ENCODE measurements at places on chromosomes 5 and 9.
A peak's percentile ranks its signal among the peaks of the same experiment; 100 is the strongest.

DNA sequence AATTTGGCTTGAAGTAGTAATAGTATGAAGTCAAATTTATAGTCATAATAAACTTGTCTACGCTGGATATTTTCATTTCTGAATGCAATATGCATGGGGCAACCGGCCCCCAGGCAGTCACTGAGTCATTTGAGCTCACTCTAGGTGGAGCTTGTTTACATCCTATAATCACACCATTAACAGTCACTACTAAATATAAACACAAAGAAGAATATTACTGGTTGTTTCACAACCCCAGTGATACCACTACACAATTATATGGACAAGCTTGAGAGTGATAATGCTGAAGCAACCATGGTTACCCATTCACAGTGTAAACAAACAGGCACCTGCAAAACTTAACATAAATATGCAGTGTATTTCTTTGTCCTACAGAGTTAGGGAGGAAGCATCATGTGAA, 68.7 kb downstream of the MARCHF3 start:
- no peak for DNase-seq

- no peak for DNase-seq
Observed at GRCh38 chr5:62718324-62718723, 139.7 kb downstream of the LRRC70 start.

DNA sequence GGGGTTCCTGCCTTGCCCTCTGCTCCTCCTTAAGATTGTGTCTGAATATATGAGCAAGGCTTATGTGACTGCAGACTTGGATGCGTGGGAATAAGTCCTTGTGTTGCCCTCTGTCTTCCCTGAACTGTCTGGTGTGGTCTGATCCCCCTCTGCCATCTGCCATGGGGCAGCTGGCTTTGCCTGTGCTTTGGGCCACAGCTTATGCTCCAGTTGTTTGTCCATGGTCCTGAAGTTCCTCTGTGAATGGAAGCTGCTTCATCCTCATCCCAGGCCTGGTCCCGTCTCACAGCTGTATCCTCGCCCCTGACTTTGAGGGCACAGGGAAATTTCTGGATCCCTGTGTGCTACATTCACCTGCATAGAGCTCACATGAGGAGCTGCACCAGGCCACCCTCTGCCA, 14.7 kb downstream of the IL31RA start:
- no peak for DNase-seq

- no peak for DNase-seq
Observed at GRCh38 chr5:55063899-55064298, 38.5 kb upstream of the GZMA start.

DNA sequence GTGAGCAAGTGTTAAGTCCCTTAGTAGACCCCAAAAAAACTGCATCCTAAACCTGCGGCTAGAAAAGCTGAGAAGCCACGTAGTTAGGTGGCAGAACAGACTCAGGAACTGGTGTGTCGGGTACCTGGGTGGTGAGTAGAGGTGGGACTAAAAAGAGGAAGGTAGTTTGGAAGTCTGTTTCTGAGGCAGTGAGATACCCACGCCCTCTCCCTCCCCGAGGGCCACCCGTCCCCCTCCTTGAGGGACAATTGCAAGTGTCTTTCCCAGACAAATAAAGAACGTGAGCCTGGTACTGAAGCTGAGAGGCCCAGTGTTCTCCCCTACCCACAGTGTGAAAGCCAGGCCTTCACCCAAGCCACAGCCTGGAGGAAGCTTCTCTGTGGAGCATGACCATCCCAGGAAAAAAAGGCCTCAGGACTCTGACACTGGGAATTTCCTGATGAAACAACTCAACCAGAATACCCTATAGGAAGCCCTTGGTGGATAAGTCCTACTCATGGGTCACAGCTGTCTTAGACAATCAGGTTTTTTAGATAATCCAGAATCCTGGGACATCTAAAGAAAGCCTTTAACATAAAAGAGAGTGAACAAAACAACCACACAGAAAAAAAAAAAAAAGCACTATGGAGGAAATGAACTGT, 7.0 kb upstream of the CD74 start:
- no peak for DNase-seq

DNA sequence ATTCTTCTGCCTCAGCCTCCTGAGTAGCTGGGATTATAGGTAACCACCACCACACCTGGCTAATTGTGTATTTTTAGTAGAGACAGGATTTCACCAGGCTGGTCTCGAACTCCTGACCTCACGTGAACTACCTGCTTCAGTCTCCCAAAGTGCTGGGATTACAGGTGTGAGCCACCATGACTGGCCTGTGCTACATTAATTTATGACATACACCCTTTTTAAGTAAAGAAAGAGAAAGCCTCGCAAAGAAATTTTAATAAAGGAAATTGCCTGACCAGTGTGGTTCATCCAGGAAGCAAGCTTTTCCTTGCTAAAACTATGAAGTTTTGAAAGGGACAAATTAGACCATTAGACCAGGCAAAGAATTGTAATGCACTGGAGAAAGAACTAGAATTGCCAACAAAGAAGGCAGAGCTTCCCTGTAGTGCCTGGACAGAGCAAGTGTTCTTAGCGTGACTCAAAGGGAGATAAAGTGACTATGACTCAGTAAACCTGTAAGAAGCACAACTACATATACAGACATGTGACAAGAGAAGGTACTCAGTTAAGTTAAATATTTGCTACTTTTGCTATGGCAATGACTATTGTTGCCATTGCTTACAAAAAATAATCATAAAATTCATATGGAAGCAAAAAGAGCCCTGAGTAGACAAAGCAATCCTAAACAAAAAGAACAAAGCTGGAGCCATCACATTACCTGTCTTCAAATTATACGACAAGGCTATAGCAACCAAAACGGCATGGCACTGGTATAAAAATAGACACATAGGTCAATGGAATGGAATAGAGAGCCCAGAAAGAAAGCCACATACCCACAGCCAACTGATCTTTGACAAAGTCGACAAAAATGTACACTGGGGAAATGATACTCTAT, 54.6 kb downstream of the FYB1 start:
- peak; percentile 84 for DNase-seq

DNA sequence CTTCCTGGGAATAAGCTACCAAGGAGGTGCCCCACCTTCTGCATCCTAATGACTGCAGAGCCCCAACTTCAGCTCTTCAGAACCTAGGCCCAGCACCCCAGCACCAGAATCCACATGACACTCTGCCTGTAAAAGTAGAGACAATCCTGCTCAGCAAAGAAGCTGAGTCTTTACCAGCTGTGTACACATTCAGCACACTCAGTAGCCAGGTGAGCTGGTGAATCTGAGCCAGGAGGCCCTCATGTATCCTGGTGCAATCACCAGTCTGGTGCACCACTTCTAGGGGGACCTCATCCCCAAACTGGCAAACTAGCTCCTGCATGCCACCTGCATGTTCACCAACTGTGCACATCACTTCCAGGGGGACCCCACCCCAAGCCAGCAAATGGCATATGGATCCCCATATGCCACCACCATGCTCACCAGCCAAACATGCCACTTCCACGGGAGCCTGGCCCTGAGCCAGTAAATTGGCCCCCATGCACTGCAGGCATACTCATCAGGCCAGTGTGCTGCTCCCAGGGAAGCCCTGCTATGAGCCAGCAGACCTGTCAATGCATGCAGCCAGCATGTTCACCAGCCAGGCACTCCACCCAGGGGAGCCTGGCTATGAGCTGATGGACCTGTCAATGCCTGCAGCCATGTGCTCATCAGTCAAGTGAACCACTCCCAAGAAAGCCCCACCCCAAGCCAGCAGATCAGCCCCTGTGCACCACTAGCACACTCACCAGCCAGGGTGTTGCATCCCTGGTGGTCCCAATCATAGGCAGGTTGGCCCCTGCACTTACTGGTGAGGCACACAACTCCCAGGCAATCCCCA, 15.6 kb upstream of the BTNL9 start:
- DNase-seq = no peak

GRCh38 chr9:75953218-75953617, 62.7 kb downstream of the PCSK5 start:
- no peak for DNase-seq

GRCh38 chr5:140673187-140673976, at the start of gene DND1:
Gene DND1, minus strand, starts transcription at chr5:140673576. Its CDS starts 34 bp downstream, at chr5:140673542.
- no peak for DNase-seq

GRCh38 chr5:178372142-178372571, 139.6 kb upstream of the PHYKPL start:
- no peak for DNase-seq

GRCh38 chr5:146428658-146429057, 18.5 kb upstream of the TCERG1 start:
- no peak for DNase-seq

GRCh38 chr5:168174376-168174775, 117.1 kb upstream of the WWC1 start:
- no peak for DNase-seq

GRCh38 chr5:132827943-132828673, 2.3 kb downstream of the SHROOM1 start:
- no peak for DNase-seq

- no peak for DNase-seq
Observed at GRCh38 chr9:7320139-7320538, 479.4 kb downstream of the DMAC1 start.

GRCh38 chr5:170903075-170903474, 41.3 kb downstream of the RANBP17 start:
- no peak for DNase-seq

DNA sequence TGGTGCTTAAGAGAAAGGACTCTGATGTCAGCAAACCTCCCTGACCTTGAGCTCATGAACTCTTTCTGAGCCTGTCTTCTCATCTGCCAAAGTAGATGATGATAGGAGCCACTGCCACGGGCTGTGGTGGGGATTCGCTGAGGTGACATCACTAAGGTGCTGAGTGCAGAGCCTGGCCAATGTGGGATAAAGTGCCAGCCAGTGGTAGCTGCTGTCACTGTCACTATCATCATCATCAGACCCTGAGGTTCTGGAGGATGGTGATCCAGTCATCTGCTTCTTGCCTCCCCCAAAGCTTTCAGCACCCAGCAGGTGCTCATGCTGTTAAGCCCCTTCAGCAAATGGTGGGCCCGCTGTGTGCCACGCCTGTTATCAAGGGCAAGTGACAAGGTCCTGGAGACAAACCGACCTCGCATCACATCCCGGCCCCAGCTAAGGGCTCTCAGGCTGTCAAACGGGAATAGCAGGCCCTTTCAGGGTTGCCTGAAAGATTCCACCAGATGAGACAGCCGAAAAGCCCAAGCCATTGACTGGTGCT, 6.4 kb downstream of the FPGS start:
- DNase-seq = no peak

- no peak for DNase-seq
Observed at GRCh38 chr5:58246461-58246944, 213.4 kb downstream of the PLK2 start.

DNA sequence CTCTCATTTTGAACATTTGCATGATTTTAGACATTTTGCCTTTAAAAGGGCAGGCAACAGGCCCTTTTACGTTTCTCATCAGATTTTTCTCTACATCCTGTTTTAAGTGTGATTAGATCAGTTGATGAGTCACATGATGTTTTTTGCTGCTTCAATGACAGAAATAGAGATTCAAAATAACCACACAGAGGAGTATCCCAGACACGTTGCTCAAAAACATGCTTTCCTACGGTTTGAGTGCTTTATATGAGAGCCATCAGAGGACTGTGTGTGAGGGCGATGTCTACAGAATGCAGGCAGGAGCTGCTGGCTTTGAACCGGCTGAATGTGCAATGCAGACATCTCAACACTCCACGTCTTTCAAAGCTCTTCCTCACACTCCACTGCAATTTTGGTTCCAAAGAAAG, 42.1 kb downstream of the OTULIN start:
- peak; percentile 89 for DNase-seq

GRCh38 chr9:93193388-93194220, 9.7 kb downstream of the WNK2 start:
- no peak for DNase-seq

- no peak for DNase-seq
Observed at GRCh38 chr5:177496727-177497291, 595 bp downstream of the PDLIM7 start.

GRCh38 chr5:131381777-131382176, 117.9 kb downstream of the CDC42SE2 start:
- no peak for DNase-seq

GRCh38 chr5:23626961-23627360, 119.6 kb downstream of the PRDM9 start:
- DNase-seq = no peak

- DNase-seq = no peak
Observed at GRCh38 chr9:70081120-70081495, 37.5 kb downstream of the MAMDC2 start.

- DNase-seq = no peak
Observed at GRCh38 chr5:138955013-138955660, 80.0 kb upstream of the LRRTM2 start.

DNA sequence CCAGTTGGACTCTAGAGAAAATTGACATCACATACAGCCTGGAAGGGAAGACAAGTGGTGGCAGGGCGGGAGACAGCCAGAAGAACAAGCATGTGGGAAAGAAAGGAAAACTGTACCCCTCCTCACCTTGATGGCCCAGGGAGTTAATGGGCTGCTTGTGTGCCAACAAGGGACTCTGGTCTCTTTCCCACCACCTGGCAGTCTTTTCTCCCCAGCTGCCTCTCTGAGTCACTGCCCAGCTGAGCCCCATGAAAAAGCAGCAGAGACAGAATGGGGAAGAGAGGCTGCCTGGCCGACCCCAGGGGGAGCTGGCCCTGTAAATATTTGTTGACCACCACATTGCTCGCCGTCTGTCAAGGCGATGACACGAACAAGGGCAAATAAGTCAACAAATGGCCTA, 359.4 kb downstream of the ENC1 start:
- no peak for DNase-seq

DNA sequence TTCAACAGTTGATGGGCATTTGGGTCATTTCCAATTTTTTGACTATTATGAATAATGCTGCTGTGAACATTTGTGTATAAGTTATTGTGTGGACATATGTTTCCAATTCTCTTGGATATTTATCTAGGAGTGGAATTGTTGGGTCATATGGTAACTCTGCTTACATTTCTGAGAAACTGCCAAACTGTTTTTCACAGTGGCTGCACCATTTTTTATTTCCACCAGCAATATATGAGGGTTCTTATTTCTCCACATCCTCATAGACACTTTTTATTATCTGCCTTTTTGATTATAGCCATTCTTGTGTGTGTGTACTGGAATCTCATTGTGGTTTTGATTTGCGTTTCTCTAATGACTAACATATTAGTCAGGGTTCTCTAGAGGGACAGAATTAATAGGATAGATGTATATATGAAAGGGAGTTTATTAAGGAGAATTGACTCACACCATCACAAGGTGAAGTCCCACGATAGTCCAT, 14.7 kb upstream of the MED27 start:
- no peak for DNase-seq

- no peak for DNase-seq
Observed at GRCh38 chr9:135209136-135209535, 121.7 kb downstream of the OLFM1 start.
